Hematopoietic multipotent progenitor cell treated with erythropoietin and hydrocortisone succinate and interleukin-3 and kit ligand, for 6 days (in vitro differentiated cells): ENCODE measurements at places on chromosomes 1 and 21.
A peak's percentile ranks its signal among the peaks of the same experiment; 100 is the strongest.

DNA sequence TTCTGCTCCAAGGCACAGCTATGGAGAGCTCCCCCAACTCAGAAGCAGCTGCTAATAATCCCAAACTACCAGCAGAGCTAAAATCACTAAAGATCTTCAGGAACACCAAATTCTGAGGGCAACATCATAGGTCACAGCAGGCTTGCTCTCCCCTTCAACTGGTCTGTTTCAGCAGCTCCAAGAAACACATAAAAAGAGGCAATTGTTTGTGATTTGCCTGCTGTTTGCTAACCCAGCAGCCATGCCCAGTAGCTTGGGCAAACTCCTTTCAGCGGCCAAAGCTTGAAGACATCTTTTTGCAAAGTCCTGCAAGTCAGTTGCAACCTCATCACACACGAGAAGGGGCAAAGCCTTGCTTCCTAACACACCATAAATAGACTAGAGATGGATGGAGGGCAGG lies 8.9 kb downstream of the ERI3 start:
- DNase-seq = no peak

GRCh38 chr1:30339866-30340265 lies 383.5 kb downstream of the MATN1 start:
- no peak for DNase-seq

DNA sequence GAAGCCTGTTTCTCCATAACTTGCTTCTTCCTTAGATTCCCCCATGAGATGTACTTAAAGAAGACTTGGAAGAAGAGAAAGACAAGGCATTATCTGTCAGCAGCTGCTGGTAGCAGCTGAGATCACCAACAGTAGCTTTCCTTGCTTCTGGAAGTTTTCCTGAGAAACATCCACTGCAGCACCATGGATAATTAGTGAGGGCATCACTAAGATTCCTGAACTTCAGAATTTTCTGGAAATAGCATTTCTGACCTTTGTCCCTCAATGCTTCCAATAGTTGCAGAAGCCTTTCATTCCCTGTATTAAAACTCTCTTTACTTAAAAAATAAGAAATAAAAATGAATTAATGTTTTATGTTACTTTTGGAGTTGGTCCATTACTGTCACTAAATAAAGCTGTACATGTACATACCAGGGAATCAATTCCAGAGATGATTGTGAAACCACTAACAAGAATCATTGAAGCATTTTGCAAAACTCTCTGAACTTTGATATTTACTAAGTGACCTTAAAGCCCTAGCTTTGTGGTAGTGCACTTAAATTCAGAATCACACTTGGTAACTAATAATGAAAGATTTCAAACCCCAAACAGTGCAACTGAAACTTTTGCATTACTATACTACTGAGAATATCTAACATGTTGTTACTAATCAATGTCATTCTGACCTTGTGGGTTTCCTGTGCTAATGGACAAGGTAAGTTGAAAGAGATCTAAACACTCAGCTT lies at the start of gene CFHR4:
TSS of gene CFHR4 (plus strand) at position 538 of the 725 bp plus-strand sequence. CDS start at position 637, 99 bp downstream.
- no peak for DNase-seq

DNA sequence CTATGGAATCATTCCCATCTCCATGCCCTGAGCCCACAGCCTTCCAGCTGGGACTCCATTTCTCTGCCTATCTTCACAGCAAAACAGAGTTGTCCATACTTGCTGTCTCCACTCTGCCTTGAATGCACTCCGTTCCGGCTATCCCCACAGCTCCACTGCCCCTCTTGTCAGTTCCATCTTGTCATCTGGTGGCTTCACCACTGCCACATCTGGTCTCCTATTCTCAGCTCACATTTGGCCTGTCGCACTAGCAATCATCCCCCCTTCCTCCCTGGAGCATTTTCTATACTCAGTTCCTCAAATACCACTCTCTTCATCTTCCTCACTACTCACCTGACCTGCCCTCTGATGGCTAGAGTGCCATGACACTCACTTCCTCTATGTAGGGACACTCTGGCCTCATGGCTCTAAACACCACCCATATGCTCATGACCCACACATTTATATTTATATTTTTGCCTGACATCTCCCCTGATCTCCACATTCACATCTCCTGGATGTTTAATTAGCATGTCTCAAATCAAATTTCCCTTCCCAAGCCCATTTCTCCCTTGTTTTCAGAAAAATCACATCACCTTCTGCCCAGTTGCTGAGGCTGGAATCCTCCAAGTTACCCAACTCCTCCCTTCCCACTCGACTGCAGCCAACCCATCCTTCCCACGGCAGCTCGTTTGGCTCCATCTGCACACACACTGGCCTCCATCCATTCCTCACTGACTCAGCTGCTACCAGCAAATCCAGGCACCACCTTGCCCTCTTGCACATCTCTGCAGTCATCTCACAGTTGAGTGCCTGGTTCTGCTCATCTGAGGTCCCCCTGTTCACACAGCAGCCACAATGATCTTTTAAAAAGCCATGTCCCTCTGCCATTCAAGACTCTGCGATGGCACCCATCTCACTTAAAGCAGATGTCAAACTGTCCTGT lies 6.1 kb downstream of the ZNF692 start:
- no peak for DNase-seq

DNA sequence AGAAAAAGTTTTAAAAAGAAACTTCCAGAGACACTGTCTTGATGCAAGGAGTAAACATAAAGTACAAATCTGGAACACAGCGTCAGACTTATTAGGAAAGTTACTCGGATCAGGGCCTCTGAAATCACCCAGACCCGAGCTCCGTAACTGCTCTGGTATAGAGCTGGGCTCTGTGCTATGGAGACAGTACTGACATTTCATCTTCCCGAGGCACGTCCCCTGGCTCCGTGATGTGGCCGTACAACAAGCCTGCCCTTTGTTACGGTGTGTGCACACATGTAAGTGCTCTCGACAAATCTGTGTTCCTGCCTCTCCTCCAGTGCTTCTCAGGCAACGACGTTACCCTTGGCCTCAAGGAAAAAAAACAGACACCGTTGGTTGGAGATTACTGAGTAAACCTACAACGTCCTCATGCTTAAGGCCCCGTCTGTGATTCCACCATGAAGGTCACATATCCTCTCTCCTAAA lies 107.0 kb upstream of the IRF2BP2 start:
- no peak for DNase-seq

- no peak for DNase-seq
Observed at GRCh38 chr1:24071941-24072340, 40.0 kb downstream of the MYOM3 start.

DNA sequence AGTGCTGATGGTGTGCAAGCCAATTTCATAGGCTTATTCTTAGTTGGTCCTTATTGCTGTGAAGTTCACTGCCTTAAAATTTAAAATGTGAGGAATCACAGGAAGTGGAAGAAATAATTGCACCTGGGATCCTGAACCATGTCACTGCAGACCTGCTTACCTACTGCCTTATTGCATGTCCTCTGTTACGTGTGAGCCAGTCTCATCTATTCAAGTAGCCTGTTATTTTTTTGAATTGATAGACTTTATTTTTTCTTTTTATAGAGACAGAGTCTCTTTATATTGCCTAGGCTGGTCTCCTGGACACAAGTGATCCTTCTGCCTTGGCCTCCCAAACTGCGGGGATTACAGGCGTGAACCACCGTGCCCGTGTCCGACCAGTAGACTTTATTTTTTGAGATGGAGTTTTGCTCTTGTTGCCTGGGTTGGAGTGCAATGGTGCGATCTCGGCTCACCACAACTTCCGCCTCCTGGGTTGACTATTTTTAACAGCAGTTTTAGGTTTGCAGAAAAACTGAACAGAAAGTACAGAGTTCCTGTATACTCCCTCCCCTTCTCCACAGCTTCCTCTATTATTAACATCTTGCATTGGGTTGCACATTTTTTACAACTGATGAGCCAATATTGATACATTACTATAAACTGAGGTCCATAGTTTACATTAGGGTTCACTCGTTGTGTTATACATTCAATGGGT lies 14.0 kb upstream of the DISC1 start:
- peak; percentile 68 for DNase-seq

DNA sequence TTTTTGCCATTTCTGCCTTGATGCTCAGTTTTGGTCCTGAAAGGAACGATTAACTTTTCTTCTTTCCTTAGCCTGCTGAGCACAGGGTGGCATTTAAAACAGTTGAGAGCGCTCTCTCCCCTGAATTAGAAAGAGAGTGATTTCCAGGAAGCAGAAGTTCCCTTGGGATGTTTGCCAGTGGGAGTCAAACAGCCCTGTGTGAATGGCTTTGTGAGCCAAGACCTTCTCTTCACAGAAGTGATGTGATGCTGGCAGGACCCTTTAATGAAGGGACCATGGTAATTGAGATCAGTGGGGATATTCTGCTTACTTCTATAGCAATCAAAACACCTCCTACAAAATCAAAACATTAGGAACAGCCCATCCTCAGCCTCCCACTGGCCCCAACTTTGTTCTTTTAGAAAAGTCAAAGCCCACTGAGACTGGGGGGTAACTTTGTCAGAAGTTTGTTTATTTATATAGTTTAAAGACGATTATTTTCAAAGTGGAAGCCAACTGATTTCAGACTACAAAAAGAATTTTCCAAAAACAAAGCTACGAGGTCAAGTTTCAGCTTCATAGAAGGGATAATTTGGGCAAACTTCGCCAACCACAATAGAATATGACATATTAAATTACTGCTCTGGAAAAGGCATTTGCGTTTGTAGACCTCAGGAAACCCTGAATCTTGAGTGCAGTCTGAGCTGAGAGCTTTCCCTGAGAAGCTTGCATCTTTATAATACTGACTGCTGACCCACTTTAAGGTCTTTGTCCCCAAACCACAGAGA lies 122.7 kb downstream of the GABPA start:
- no peak for DNase-seq

DNA sequence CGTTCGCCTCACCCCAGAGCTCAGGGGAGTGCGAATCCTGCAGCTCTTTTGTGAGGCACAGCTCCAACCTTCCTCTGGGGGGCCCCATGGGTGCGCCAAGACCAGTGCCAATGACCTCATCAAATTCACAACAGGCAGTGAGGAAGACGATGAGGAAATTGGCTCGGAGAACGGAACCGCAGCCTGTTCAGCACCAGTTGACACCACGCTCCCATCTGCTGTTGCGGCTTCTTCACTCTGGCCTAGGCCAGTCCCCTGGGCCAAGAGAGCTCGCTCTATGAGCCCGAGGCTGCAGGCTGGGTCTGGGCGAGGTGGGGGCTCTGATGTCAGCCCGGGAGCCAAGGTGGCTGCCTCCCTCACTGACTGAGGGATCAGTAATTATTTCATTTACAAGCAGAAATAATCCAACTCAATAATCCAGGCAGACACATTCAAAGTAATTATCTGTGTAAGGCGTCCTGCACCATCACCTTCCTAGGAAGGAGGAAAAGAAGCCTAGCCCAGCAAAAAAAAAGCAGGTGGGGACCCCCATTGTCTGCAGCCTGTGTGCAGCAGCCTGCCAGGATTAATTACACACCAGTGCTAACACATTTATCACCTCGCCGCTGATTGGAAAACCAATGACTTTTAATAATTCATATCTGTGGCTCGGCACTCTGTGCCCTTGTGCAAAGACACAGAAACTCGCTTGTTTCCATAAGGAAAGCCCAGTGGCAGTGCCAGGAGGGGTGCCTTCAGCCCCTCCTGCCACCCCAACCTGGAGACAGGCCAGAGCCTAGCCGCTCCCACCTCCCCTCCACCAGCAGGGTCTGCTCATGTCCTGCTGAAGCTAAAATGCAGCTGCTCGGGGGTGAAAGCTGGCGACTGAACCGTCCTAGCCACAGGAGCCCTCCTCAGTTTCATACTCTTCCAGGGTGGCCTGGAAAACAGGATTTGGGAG lies 1.9 kb downstream of the PLEKHA6 start:
- DNase-seq = peak; percentile 52

DNA sequence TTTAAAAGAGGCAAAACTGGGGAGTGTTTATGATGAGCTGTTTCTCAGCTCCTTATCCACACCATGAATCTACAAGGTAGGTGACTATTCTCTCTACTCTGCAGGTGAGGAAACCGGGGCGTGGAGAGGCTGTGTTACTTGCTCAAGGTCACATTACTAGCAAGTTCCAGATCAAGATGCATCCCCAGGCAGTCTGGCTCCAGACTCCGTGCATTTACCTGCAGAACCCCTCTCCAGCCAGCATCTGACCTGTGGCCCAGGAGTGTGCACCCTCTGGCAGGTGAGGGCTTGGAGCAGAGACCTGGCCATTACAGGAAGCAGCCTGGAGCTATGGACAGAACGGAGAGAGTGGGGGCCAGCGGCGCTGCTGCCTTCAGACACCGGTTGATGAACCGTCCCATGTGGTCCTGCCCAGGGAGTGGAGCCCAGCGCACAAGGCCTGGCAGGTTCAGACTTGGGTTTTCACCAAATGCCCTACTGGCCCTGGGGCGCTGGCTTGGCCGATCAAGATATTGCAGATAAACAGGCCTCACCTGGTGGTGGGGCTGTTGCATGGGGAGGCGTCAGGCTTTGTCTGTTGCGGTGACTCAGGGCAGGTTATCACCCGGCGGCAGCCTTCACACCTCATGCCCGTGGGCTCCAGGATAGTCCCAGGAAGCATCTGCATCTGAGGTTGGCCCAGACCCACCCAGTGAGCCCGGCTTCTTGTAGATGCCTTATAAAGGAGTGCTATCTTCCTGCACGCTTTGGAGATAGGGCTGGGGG lies 29.2 kb upstream of the WNT4 start:
- DNase-seq = no peak

DNA sequence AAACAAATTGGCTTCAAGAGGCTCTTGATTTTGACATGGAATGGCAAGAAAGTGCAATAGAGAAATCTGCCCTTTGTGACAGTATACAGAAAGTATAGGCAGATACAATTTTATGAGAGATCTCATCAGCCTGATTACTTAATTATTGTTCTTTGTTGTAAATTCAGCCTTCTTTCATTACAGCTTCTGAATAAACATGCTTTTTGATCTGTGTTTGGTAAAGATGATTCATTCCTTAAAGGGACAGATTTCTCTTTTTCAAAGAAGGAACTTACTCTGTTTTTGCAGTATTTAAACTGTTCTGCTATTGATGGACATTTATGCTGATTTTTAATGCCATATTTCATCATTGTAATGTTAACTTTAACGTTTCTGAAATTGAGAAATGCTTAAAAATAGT lies 13.7 kb upstream of the MPC2 start:
- no peak for DNase-seq

DNA sequence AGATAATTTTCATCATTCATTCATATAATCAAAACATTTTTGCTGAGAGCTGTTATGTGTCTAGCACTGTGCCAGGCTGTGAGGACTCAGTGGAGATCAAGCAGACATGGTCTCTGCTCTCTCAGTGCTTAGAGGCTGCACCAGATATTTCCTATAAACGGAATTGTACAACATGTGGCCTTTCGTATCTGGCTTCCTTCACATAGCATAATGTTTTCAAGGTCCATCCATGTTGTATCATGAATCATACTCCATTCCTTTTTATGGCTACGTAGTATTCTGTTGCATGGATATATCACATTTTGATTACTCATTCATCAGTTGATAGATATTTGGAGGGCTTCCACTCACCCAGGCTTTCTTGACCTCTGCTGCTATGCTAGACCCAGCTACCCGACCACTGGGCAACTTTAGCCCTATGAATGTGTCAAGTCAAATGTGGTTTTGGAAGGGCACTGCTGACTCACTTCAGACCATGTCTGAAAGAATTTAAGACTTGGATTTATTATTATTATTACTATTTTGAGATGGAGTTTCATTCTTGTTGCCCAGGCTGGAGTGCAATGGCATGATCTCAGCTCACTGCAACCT lies 18.5 kb downstream of the NCF2 start:
- DNase-seq = no peak

DNA sequence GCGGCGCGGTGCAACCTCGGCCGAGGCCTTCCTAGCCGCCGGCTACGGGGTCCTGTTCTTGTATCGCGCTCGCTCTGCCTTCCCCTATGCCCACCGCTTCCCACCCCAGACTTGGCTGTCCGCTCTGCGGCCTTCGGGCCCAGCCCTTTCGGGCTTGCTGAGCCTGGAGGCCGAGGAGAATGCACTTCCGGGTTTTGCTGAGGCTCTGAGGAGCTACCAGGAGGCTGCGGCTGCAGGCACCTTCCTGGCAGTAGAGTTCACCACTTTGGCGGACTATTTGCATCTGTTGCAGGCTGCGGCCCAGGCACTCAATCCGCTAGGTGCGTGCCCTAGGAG lies 379 bp downstream of the PPCS start:
- peak; percentile 86 for DNase-seq
